ENCODE measurements at places on chromosomes 16 and 17.

- no peak for DNase-seq
Measured at GRCh38 chr17:67570797-67571196, 146.9 kb upstream of the NOL11 start.

- no peak for DNase-seq
Measured at GRCh38 chr17:55434721-55435120, 13.1 kb upstream of the MMD start.

GRCh38 chr16:71359431-71359830 lies 908 bp downstream of the CALB2 start:
- no peak for DNase-seq

DNA sequence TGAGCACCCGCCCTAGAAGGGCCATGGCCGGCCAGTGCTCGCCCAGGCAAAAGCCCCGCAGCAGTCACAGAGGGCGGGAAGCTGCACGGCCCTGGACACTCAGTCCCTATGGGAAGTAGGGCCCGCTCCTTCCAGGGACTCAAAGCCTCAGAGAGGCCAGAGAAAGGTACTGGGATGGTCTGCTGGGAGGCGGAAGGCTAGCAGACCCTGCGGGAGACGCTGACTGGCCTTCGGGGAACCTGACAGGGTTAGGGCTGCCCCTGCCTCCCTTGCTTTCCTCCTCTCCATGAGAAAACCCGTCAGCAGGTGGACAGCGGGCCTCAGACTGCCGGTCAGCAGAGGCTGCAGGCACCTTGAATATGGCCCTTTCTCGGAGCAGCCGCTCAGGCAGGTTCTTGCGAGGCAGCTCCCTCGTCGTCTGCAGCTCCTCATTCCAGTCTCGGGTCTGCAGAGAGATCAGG lies 11.5 kb downstream of the CLUH start:
- no peak for DNase-seq

DNA sequence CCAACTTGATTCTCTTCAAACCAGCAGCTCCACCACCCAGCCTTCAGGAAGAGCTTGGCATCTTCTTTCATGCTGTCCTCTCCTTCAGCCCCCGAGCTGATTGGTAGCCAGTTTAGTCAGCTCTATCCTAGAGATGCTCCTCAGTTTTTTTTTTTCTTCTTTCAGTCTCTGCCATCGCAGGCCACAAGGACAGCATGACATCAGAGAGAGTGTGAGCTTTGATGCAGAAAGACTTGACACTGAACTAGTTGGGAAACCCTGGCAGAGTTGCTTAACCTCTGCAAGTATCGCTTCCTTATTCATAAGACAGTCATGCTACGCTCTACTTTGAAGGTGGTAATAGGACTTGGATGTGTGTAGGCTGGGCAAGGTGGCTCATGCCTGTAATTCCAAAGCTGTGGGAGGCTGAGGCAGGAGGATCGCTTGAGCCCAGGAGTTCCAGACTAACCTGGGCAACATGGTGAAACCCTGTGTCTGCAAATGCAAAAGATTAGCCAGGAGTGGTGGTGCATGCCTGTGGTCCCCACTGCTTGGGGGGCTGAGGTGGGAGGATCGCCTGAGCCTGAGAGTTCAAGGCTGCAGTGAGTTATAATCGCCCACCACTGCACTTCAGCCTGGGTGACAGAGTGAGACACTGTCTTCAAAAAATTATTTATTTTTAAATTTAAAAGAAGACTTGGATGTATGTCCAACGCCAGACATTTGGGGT lies 2.6 kb downstream of the CD300LB start:
- DNase-seq: no peak

DNA sequence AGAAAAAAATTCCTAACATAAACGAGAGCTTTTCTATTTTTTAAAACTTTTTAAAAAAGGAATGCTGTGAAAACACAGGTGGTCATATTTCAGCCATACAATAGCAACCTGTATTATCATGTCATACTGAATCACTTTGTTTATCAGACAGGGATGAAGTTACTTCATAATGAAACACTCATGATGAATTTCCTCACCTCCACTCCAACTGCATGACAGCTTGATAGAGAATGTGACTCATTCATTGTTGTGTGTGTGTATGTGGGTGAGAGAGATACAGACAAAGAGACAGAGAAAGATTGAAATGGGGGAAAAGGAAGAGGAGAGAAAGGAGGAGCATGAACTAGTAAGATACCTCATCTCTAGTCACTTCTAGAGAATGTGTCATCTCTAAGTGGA lies 109.0 kb downstream of the SYCE1L start:
- DNase-seq: no peak

DNA sequence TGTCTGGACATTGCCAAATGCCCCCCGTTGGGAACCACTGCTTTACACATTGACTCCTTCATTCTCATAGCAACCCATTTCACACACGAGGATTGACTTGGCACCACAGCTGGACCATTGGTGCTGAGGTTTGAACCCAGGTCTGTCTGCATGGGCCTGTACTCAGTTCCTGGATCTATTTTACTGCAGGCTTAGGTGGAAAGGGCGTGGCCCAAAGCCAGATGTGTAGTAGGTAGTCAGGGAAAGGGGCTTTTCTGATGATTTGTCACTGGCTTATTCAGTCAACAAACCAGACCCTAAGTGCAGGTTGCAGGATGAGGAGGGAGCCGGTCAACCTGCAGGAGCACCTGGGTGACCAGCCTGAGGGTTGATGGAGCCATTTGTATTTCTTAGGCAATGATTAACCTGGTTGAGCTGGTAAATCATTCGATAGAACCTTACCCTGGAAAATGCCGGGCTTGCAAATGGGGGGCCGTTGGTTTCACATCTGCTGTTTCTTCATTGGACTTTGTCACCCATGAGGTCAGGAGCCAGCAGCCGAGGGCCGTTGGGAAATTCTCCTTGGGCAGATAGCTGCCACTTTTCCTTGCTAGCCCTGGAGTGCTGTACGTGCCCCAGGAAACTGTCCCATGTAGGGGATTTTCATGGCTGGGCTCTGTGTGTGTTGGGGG lies 104.4 kb downstream of the CMIP start:
- peak; percentile 94 for DNase-seq

- DNase-seq: no peak
Measured at GRCh38 chr16:3822366-3823045, 58.0 kb downstream of the CREBBP start.

All from HuH-7 (cell line).